ENCODE measurements at places on chromosomes 11 and 22.

GRCh38 chr22:25754527-25755202, 12.7 kb downstream of the MYO18B start:
- no peak for DNase-seq

GRCh38 chr11:27882066-27882697, 181.9 kb upstream of the BDNF start:
- DNase-seq = no peak

DNA sequence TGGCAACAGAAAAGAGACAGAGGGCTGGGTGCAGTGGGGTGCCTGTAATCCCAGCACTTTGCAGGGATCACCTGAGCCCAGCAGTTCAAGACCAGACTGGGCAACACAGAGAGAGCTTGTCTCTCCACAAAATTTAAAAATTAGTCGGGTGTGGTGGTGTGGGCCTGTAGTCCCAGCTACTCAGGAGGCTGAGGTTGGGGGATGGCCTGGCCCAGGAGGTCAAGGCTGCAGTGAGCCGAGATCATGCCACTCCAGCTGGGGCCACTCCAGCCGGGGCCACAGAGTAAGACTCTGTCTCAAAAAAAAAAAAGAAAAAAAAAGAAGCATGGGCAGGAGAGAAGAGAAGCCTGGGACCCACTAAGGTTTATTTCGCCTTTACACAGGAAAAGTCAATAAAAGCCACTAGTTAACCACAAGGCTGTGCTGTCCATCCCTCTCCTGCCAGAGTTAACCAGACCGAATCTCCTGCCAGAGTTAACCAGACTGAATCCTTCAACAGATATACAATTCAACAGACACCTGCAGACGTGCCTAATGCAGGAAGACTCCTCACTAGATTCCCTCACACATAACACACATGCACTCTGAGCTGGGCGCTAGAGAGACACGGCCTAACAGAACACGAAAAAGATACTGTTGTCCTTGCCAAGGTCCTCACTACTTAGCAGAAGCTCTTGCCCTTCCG, 29.8 kb downstream of the MICAL3 start:
- no peak for DNase-seq

- no peak for DNase-seq
Observed at GRCh38 chr11:131749101-131749500, 378.7 kb downstream of the NTM start.

DNA sequence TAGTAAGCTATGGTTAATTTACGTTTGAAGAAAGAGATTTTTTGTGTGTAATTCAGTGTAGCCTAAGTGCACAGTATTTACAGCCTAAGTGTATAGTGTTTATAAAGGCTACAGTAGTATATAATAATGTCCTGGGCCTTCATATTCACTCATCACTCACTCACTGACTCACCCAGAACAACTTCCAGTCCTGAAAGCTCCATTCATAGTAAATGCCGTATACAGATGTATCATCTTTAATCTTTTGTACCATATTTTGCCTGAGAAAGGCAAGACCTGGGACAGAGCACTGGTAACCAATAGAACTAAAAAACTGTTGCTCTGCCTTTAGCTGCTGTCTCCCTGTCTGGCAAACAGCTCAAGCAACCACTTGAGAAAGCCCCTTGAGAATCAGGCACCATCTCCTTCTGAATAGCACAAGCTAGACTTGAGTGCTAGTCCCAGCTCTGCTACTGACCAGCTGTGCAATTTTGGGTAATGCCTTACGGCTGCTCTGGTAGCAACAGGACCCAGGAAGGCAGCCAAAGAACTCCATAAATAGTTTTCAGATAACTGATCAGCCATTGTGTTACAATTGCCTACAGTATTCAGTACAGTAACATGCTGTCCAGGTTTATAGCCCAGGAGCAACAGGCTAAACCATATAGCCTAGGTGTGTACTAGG, 131.3 kb downstream of the KCNC1 start:
- no peak for DNase-seq

DNA sequence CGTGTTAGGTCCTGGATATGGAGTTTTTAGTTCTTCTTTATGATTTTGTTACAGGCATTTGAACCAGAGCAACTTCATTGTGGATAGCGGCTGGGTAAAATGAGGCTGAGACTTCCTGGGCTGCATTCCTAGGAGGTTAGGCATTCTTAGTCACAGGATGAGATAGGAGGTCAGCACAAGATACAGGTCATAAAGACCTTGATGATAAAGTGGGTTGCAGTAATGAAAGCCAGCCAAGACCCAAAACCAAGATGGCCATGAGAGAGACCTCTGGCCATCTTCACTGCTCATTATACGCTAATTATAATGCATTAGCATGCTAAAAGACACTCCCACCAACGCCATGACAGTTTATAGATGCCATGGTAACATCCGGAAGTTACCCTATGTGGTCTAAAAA, 23.4 kb upstream of the CLMP start:
- no peak for DNase-seq

- DNase-seq = no peak
Observed at GRCh38 chr11:66739983-66740382, 11.0 kb upstream of the SPTBN2 start.

- DNase-seq = no peak
Observed at GRCh38 chr22:37563153-37564081, 3.1 kb downstream of the CDC42EP1 start.

DNA sequence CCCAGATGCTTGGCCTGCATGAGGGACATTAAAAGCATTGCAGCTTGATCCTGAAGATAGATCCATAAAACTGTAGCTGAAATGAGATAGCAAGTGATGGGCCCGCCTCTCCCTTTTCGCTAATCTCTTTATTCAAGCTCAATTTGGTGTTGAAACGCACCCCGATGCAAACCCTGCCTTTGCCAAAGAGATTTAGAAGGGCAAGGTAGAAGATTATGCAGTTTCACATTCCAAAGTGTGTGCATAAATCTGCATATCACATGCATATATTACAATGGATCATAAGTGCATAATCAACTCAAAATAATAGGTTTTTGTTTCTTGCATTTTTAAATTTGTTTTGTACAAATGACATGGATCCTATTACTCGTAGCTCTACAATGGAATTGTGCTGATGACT, 80.1 kb upstream of the SHANK2 start:
- DNase-seq = no peak

- no peak for DNase-seq
Observed at GRCh38 chr11:124817036-124817435, 16.8 kb upstream of the MSANTD2 start.

DNA sequence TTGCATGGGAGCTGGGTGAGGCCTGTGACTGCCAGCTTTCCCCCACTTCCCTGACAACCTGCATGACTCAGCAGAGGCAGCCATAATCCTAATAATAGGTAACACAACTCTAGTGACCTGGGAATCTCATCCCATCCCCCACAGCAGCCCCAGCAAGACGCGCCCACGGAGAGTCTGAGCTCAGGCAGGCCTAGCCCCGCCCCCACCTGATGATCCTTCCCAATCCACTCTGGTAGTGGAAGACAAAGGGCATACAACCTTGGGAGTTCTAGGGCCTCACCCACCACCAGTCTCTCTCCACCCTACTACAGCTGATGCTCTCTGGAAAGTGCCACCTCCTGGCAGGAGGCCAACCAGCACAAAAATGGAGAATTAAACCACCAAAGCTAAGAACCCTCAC, 60.3 kb downstream of the CWF19L2 start:
- DNase-seq = no peak

DNA sequence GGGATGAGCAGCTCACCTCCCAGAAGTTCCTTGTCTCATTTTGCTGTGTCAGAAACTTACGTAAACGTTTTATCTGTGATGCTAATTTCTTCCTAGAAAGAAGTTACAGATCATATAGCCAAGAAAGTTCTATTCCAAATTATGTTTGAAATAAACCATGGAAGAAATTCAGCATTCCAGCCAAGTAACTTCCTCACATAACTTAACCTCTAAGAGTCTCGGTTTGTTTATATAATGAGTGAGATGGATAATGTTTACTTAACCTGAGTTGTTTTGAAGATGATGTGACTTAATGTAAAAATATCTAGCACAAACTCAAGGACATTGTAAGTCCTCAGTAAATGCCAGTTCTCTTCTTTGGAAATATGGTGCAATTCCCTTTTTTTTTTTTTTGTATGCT, 8.9 kb upstream of the MUC15 start:
- DNase-seq = no peak

DNA sequence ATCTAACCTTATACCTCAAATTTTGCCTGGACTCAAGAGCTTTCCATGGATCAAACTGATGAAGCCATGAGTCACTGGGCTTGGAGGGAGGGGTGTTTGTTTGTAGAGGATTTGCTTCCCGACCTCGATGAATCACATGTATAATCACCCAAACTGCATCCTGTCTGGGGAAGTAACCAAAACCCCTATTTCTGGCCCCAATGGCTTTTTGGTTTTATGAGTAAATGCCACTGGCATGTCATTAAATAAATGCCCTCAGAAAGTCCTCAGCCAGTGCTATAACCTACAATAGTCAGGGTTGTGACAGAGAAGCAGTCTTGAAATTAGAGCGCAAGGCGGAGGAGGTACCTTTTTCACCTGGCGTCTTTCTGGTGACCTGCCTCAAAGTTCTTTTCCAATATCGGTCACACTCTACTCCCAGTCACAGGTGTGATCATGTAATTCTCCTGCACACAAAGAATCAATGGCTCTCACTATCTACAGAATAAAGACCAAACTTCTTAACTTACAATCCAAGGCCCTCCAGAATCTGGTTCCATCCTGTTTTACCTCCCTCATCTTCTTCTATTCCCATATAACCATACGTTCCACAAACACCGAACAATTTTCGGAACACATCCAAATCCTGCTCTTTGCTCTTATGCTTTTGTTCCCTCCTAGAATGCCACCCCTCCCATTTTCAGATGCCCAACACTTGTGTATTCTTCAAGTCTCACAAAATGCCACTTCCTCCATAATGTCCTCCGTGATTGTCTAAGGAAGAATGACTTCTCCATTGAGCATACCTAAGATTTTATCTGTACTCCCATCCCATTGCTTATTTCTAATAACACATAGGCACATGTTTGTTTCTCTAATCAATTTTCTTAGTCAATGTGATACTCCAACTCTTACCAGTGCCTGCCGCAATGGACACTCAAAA, 81.3 kb upstream of the BLID start:
- no peak for DNase-seq

- DNase-seq = no peak
Observed at GRCh38 chr11:6911948-6912347, 8.9 kb upstream of the OR2D3 start.

Data from stimulated activated CD4-positive, alpha-beta T cell treated with anti-CD3 and anti-CD28 coated beads, Interleukin-4, amount 100 ng/mL, for 1 hour (primary cell).